ENCODE measurements at places on chromosomes 5 and 9.

DNA sequence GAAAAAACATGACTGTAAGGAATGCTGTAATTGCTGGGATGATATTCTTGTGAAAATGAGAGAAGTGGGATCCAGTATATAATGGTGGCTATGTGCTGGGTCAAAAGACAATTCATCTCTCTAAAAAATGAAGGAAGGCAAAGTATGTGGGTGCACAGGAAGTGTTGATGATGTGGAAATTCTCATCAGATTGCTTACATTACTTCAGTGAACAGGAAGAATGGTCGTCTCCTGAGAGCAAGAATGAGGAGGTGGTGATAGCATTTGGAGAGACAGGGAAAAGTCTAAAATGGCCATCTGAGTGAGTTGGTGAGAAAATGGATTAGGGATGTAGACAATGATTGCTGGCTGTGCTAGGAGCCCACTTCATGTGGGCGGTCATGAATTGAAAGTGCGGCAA, 253.5 kb upstream of the NREP start:
- DNase-seq, result no peak

DNA sequence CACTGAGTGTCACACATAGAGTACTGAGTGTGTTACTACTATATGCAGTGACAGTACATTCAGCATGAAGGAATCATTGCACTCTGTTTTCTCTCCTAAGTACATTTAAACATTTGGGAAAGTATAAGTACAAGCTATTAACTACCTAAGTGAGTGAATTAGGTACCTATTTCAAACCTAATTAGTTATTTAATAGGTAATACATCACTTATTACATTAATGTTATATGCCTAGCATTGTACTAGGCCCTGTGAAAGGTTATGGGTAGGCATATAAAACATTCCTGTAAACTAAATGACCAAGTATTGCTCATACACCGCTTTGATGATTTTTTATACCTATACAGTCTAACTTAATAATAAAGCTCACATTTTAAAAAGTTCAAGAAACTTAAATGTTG, 25.7 kb upstream of the PPP3R2 start:
- no peak for DNase-seq

DNA sequence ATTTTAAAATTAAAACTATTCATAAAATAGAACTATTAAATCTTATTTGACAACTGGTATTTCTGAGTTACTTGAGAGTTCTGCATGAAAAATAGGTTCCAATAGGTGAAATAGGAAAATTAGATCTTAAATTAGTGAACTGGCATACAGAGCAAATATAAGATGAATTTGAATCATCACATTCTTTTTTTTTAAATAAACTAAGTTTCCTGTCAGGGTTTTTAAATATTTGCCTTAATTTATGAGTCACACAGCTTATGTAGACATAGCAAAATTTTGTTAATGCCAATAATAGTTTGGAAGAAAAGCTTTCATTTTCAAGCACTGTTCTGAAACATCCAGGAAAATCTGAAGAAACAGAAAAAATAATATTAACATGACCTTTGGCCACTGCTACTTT, 311.7 kb upstream of the HAPLN1 start:
- no peak for DNase-seq

DNA sequence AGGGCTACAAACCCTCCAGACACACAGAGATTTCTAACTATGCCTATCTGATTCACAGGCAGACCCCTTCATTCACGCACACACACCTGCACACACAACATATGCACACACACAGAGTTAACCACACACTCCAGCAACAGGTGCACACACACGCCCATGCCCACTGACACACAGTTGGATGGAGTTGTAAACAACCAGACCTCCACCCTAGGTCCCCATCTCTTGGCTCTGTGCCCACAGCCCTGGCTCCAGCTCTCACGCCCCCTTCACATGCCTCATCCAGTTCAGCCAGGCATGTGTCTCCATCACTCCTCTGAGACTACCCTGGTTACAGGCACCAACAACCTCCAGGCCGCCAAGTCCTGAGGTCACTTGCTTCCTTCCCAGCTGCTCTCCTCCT, 61.1 kb downstream of the PSD2 start:
- no peak for DNase-seq

All from CD4-positive, alpha-beta T cell treated with Interleukin-1 beta for 1 hour (primary cell).